Vein endothelial cell (primary cell): ENCODE measurements at places on chromosomes 4 and X. TPM values are rescaled to one million over a fixed set of nuclear protein-coding genes. Genes with fewer than 3 reads are reported as not detected.

RHOXF1 gene
- total RNA-seq, result not detected in 2 replicates

RTL9 gene
- not detected in 2 replicates for total RNA-seq

HS6ST2 gene
- 2.0 and 3.8 TPM in 2 replicates for total RNA-seq

PIN4 gene
- 6.8 and 10.5 TPM in 2 replicates for total RNA-seq

RPS6KA6 gene
- 0.65 and 1.1 TPM in 2 replicates for total RNA-seq

NAP1L3 gene
- 0.86 and 0.98 TPM in 2 replicates for total RNA-seq

PRRG1 gene
- 56.8 and 72.2 TPM in 2 replicates for total RNA-seq

HNRNPDL gene
- total RNA-seq, result 107 and 211 TPM in 2 replicates

CLCN4 gene
- total RNA-seq, result 14.0 and 15.3 TPM in 2 replicates
